Heart left ventricle (tissue), 16 donors: ENCODE measurements at places on chromosomes 2 and 18. TPM values are rescaled to one million over a fixed set of nuclear protein-coding genes. Genes with fewer than 3 reads are reported as not detected.

- no peaks in the 10 kb centered on the region for H3K36me3 ChIP-seq
- H3K27ac ChIP-seq: no peak overlapping the region
- no peaks in the 10 kb centered on the region for H3K27me3 ChIP-seq
- peak; percentile 43 for DNase-seq
Observed at GRCh38 chr2:99662761-99663341, 173.0 kb upstream of the REV1 start.

- H3K36me3 ChIP-seq: no peaks in the 10 kb centered on the region
- no peak for DNase-seq
- H3K4me1 ChIP-seq: no peaks in the 10 kb centered on the region
- H3K27ac ChIP-seq: no peak overlapping the region
- H3K27me3 ChIP-seq: no peaks in the 10 kb centered on the region
- H3K4me3 ChIP-seq: no peak overlapping the region
Observed at GRCh38 chr2:109403841-109404201, 209.9 kb downstream of the SEPTIN10 start.

DNA sequence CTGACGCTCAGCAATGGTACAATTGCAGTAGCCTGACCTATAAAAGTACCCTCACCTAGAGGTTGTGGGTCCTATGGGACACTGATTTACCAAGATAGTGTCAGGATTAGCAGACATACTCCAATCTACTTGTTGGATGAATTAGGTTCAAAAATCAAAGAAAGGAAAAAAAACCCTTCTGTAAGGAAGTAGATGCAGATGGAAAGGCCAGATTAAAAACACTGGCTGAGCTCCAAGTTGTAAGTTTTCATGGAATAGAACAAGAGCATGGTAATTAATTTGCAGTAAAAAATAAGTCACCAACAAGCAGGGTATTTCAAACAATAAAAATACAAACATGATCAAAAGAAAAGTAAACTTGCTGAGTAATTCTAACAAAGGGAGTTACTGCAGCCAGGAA, 26.4 kb downstream of the IDH1 start:
- H3K27ac ChIP-seq: no peak overlapping the region
- no peak overlapping the region for H3K4me3 ChIP-seq
- H3K27me3 ChIP-seq: no peaks in the 10 kb centered on the region
- no peaks in the 10 kb centered on the region for H3K36me3 ChIP-seq
- no peaks in the 10 kb centered on the region for H3K4me1 ChIP-seq
- DNase-seq: no peak

- H3K4me3 ChIP-seq: no peak overlapping the region
- H3K36me3 ChIP-seq: no peaks in the 10 kb centered on the region
- no peak for DNase-seq
- peaks cover 13% of the 10 kb centered on the region for H3K4me1 ChIP-seq
- H3K27ac ChIP-seq: no peak overlapping the region
Observed at GRCh38 chr2:29039718-29040480, 34.4 kb downstream of the PCARE start.

GRCh38 chr2:69538872-69539548, 101.8 kb upstream of the NFU1 start:
- no peaks in the 10 kb centered on the region for H3K27me3 ChIP-seq
- H3K4me1 ChIP-seq: peaks cover 4% of the 10 kb centered on the region
- H3K36me3 ChIP-seq: peaks cover 79% of the 10 kb centered on the region

- no peaks in the 10 kb centered on the region for H3K27me3 ChIP-seq
- peaks cover 58% of the 10 kb centered on the region for H3K4me1 ChIP-seq
- no peaks in the 10 kb centered on the region for H3K36me3 ChIP-seq
- no peak for DNase-seq
Observed at GRCh38 chr2:42922790-42923579, 130.6 kb upstream of the HAAO start.

DNA sequence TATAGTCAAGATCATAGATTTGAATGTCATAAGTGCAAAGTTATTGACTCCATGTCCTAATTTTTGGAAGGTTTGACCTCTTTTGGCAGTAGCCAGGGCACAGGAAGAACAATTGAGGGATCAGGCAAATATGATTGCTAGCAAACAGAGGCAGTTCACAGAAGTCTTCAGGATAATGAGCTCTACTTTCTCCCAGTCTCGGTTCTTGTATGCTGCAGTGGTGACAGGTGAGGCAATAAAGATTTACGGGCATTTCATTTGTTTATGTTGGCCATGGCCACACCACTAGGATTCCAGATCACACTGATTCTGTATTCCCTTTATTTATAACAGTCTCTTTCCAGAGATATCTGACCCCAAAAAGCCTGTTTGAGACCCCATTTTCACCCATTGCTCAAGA, 137.5 kb downstream of the UBR3 start:
- no peak for DNase-seq
- no peaks in the 10 kb centered on the region for H3K36me3 ChIP-seq
- no peak overlapping the region for H3K27ac ChIP-seq
- H3K4me3 ChIP-seq: no peak overlapping the region

DNA sequence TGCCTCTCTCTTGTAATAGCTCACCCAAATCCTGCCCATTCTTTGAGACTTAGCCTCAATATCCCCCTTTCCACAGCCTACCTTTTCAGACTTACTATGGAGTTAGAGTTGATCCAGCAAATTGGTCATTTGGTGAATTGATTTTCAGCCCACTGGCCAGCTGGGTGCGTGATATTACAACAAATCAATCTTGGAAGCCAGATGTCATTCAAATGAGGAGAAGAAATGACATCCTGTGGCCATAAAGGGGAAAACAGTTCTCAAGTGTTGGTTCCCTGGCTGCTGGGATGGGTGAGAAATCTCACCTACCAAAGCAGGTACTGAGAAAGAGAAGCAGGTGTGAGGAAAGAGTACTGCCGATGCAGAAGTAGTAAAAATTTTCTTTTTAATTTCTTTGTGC, 36.7 kb upstream of the FOXI3 start:
- H3K27me3 ChIP-seq: peaks cover 6% of the 10 kb centered on the region
- no peak overlapping the region for H3K4me3 ChIP-seq
- no peak for DNase-seq
- no peak overlapping the region for H3K27ac ChIP-seq
- no peaks in the 10 kb centered on the region for H3K4me1 ChIP-seq

DNA sequence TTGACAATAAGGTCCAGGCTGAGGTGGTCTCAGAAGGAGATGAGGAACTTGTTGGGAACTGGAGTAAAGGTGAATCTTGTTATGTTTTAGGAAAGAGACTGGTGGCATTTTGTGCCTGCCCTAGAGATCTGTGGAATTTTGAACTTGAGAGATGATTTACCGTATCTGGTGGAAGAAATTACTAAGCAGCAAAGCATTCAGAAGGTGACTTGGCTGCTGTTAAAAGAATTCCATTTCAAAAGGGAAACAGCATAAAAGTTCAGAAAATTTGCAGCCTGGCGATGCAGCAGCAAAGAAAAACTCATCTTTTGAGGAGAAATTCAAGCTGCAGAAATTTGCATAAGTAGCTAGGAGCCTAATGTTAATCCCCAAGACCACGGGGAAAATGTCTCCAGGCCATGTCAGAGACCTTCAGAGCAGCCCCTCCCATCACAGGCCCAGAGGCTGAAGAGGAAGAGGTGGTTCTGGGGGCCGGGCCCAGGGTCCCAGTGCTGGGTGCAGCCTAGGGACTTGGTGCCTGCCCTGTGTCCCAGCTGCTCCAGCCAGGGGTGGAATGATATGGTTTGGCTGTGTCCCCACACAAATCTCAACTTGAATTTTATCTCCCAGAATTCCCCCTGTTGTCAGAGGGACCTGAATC, 73.5 kb downstream of the FIGN start:
- DNase-seq: no peak
- no peaks in the 10 kb centered on the region for H3K27me3 ChIP-seq
- H3K4me1 ChIP-seq: no peaks in the 10 kb centered on the region
- H3K36me3 ChIP-seq: no peaks in the 10 kb centered on the region
- no peak overlapping the region for H3K4me3 ChIP-seq
- H3K27ac ChIP-seq: no peak overlapping the region

DNA sequence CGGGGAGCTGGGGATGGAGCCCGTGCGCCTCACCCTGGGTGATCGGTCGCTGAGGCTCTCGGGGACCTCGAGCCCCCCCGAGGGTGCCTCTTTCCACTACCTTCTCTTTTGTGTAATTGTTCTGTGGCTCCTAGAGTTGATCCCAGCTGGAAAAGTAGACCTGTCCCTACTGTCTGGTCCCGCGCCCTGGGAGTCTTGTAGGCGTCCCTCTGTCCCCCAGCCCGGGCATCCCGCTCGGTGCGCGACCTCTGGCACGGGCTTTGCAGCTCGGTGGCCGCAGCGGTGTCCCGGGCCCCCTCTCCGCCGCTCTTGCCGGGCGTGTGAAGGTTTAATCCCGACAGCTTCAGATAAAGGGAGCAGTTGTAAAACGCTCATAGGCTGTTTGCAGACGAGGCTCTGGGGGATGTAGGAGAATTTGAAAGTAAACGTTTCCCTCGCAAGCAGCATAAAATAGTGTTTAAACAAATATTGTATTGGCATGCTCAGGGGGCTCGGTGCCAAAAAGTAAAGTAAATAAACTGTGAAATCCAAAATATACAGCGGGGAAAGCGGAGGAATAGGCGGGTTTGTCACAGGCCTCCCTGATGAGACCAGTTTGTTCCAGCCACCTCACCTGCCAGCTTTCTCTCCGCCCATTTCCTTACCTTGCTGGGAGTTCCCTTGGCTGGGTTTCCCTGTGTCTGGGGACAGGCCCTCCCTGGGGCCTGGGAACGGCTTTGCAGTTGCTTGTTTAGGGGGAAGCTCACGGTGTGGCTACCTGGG, 1.9 kb downstream of the GLI2 start:
- no peaks in the 10 kb centered on the region for H3K36me3 ChIP-seq
- H3K27ac ChIP-seq: peak overlapping the region; percentile 69
- H3K4me1 ChIP-seq: peaks cover 4% of the 10 kb centered on the region
- H3K4me3 ChIP-seq: peak overlapping the region; percentile 52
- no peak for DNase-seq

DNA sequence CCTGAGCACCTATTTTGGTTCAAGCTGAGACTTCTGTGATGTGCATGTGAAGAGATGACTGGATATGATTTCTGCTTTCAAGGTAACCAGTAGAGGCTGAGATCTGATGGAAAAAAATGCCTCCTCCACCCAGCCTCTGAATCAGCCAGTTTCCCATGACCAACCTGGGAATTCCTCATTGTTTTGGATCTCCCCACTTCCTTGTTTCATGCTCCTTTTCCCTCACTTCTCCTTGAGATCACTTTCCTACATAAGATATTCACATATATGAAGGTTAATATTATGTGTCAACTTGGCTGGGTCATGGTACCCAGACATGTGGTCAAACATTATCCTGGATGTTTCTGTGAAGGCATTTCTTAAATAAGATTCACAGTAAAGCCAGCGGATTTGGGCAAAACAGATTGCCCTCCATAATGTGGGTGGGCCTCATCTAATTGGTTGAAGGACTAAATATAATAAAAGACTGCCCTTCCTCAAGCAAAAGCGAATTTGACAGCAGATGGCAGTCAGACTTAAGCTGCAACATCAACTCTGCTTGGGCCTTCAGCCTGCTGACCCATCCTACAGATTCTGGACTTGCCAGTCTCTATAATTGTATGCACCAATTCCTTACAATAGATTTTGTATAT, 379.4 kb downstream of the TNS1 start:
- H3K27me3 ChIP-seq: no peaks in the 10 kb centered on the region
- no peak overlapping the region for H3K4me3 ChIP-seq
- peak overlapping the region; percentile 77 for H3K27ac ChIP-seq
- no peak for DNase-seq
- no peaks in the 10 kb centered on the region for H3K36me3 ChIP-seq

DNA sequence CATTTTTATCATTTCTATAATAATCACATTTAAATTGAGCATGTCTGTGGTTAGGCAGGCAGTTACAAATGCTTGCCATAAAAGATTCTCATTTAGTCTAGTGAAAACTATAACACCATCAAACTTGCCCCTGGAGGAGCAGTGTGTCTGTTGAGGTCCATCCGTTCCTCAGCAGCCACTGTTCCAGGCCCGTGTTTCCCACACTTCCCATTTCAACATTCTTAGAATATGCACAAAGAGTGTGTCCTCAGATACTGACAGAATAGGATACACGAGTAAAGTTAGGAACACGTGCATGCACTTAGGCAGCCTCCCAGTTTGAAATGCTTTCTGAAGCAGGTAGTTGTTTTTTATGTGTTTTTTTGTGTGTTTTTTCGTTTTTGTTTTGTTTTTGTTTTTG, 39.9 kb downstream of the NCK2 start:
- no peak for DNase-seq
- H3K4me3 ChIP-seq: no peak overlapping the region
- no peaks in the 10 kb centered on the region for H3K36me3 ChIP-seq

DNA sequence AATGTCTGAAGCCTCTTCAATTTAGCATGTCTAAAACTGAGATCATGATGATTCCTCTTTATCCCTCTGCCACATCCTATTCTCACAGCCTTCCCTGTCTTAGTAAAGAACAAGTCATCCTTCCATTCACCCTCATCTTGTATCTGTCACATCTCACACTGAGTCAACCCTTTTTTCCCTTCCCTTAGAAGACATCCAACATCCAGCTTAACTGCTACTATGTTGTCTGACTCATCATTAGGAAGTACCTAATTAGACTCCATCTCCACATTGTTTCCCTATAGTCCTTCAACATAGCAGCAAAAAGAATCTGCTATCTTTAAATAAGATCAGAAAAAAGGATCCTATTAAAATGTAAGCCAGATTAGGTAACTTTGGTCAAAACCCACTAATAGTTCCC, 85.2 kb upstream of the GRB14 start:
- H3K4me3 ChIP-seq: no peak overlapping the region
- no peak overlapping the region for H3K27ac ChIP-seq
- DNase-seq: no peak

- H3K4me1 ChIP-seq: peaks cover 6% of the 10 kb centered on the region
- peak within 1 kb of the TSS; percentile 53 for H3K4me3 ChIP-seq
- H3K36me3 ChIP-seq: no peaks in the 10 kb centered on the region
- no peaks in the 10 kb centered on the region for H3K27me3 ChIP-seq
- peak; percentile 56 for DNase-seq
Observed at GRCh38 chr2:159904127-159904958, 106.3 kb upstream of the CD302 start.

- no peaks in the 10 kb centered on the region for H3K36me3 ChIP-seq
- H3K27me3 ChIP-seq: no peaks in the 10 kb centered on the region
- DNase-seq: peak; percentile 52
- H3K4me1 ChIP-seq: peaks cover 37% of the 10 kb centered on the region
Observed at GRCh38 chr2:172285010-172285621, 142.3 kb upstream of the ITGA6 start.

GRCh38 chr2:20159411-20160070, 65.4 kb downstream of the SDC1 start:
- H3K4me1 ChIP-seq: no peaks in the 10 kb centered on the region
- no peaks in the 10 kb centered on the region for H3K27me3 ChIP-seq
- H3K4me3 ChIP-seq: no peak overlapping the region

- H3K4me1 ChIP-seq: peaks cover 37% of the 10 kb centered on the region
- H3K36me3 ChIP-seq: peaks cover 64% of the 10 kb centered on the region
- H3K27ac ChIP-seq: peak overlapping the region; percentile 38
- H3K27me3 ChIP-seq: no peaks in the 10 kb centered on the region
- no peak overlapping the region for H3K4me3 ChIP-seq
Observed at GRCh38 chr2:3460156-3460555, 59.2 kb downstream of the ADI1 start.

GRCh38 chr18:12782521-12782920, 79.7 kb downstream of the PSMG2 start:
- H3K27ac ChIP-seq: no peak overlapping the region
- no peaks in the 10 kb centered on the region for H3K36me3 ChIP-seq
- no peak for DNase-seq
- no peak overlapping the region for H3K4me3 ChIP-seq
- H3K4me1 ChIP-seq: no peaks in the 10 kb centered on the region

The CCDC121 gene
- 7.7 TPM for total RNA-seq

The ZNF521 gene
- total RNA-seq: 14.9 TPM

The AQP4 gene
- total RNA-seq: 15.7 TPM

The MYO3B gene
- not detected for total RNA-seq

The CROCC2 gene
- not detected for total RNA-seq

The KIAA2012 gene
- total RNA-seq: not detected

The MYO7B gene
- 1.3 TPM for total RNA-seq

The SP140 gene
- 0.46 TPM for total RNA-seq

The ICOS gene
- total RNA-seq: 0.27 TPM

The AFF3 gene
- total RNA-seq: 2.2 TPM
